ENCODE measurements at places on chromosomes 12 and 14.
A peak's percentile ranks its signal among the peaks of the same experiment; 100 is the strongest.

DNA sequence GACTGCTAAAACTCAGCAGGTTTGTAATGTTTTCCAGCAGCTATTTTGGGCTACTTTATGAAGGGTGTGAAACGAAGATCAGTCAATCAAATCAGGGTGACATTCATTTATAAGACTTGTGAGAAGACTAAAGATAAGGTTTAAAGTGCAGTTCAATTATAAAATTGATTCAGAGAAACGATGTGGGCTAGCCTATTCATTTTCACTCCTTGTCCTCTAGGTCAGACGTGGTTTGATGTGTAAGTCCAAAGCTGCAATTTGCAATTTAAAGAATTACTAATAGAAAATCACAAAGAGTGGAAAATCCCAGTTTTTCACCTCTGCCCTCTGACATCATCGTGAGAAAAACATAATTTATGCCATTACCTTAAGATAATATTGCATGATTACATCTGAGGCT lies 243.5 kb upstream of the NOVA1 start:
- no peak for DNase-seq

- no peak for DNase-seq
Observed at GRCh38 chr12:101670007-101670671, 27.3 kb upstream of the CHPT1 start.

- no peak for DNase-seq
Observed at GRCh38 chr14:65010211-65010931, 23.7 kb downstream of the FNTB start.

DNA sequence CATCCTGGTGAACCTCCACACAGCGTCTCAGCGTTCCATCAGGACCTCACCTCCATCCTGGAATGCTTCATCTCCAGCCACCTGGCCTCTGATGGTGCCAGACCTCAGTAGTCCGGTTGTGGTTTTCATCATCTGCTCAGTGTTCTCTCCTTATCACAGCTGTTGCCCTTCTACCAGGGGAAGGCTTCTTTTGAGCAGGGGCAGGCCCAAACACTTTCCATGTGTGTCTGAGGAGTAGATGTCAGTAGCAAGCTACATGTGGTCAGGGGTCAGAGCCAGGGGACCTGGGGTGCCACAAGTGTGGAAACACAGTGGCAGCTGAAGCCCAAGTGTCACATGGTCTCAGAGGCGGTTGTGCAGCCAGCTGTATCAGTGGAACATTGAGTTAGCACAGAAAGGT lies 30.2 kb upstream of the FGD4 start:
- DNase-seq = no peak

DNA sequence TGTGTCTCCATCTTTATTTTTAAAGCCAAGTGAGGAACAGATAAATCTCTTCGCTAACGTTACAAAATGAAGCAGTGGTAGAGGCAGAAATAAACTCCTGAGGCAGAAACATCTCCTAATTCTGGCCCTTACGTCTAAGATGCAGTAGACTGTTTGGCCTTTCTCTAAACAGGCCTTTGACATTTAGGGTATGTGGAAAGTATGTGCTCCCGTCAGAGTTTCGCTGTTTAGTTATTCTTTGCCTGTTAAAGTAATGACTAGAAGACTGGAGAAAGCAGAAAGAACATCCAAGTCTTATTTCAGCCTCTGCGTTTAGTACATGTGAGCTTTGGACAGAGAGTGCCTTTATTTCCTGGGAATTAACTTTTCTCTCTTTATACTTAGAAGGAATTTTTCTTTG lies 216.6 kb downstream of the RAD51B start:
- no peak for DNase-seq

DNA sequence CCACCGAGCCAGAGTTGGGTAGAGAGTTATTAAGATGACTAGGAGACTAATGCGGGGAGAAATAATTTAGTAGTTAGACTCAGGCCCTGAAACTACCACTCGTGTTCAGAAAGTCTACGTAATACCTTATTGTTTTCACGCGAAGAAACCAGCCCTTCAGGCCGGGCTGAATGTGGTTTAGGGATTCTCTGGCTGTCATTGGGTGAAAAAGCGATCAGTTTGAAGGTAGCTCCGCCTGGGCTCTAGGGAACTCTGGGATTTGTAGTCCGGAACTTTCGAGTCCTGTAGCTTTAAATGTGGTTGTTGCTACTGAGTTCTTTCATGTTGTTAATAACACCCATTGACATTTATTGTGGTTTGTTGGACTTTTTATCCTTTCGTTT lies 549 bp upstream of the WDR89 start:
- DNase-seq = peak; percentile 96

GRCh38 chr14:52442602-52443001 lies 109.7 kb downstream of the TXNDC16 start:
- no peak for DNase-seq

DNA sequence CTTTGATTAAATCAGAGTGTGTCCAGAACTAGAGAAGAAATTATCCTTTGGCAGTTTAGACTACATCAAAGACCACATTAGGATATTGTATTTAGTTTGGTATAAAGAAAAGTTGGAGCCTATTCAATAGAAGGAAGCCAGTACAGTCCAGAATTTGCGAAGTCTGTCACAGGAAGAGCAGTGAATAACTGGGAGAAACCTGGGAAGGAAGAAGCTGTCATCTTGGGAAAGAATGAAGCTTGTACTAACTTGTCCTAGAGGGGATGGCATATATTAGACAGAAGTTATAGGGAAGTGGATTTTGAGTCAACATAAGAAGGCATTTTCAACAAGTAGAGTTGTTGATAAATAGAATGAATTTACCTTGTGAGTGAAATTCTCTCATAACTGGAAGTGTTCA lies 386.7 kb downstream of the LRIG3 start:
- DNase-seq = no peak

DNA sequence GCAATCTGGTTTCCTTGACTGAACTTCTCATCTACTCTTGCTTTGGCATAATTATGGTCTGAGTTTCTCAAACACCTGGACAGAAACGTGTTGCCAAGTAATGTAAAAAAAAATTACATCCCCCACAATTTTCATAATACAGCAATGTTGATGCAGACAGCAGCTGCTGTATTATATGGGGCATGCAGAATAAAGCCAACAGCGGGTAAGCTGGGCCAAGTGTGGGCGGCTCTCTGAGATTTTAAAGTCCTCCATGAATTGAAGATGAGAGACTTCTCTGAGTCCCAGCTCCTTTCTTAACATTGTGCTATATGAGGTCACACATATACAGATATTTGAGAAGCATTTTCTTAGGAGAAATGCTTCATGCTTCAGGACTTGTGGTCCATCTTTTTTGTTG lies 881.2 kb downstream of the GALC start:
- DNase-seq = no peak

GRCh38 chr14:35940291-35940690 lies 114.2 kb downstream of the BRMS1L start:
- DNase-seq = no peak

DNA sequence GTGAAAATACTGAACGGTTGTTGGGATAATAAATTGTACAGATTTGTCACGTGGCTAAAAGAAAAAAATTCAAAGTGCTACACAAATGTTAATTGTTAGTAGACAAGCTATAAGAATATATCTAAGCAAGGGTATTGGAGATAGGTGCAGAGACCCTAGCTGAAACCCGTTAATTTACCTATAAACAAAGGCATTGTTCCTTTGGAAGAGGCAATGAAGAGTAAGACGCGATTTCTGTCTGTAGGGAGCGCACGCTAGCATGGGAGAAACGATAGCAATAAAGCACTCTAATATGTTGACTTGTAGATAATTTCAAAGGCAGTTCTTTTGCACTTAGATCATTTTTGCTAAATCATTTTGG lies 565 bp downstream of the CCDC77 start:
- no peak for DNase-seq

DNA sequence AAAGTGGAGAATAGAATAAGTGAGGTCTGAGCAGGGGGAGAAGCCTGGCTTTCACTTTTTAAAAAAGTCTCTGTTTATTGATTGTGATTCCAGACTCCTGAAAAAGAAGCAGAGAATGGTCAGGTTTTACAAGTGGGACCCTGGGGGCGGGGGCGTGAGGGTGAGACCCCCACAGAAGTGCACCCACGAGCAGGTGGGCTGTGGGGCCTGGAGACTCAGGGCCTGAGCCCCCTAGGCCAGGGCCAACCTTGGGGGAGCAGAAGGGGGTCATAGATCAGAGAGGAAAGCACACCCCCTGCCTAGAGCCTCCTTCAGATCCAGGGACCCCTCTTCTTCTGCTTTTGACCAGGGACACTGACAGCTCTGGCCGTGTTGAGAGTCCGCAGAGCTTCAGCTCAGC lies 180.3 kb downstream of the ADGRD1 start:
- DNase-seq = no peak

GRCh38 chr12:130357241-130357640 lies 19.6 kb downstream of the PIWIL1 start:
- DNase-seq = no peak

- no peak for DNase-seq
Observed at GRCh38 chr12:106138633-106139421, at the start of gene NUAK1. Gene NUAK1 (minus strand): TSS chr12:106138954. CDS start chr12:106138653, 301 bp downstream.

DNA sequence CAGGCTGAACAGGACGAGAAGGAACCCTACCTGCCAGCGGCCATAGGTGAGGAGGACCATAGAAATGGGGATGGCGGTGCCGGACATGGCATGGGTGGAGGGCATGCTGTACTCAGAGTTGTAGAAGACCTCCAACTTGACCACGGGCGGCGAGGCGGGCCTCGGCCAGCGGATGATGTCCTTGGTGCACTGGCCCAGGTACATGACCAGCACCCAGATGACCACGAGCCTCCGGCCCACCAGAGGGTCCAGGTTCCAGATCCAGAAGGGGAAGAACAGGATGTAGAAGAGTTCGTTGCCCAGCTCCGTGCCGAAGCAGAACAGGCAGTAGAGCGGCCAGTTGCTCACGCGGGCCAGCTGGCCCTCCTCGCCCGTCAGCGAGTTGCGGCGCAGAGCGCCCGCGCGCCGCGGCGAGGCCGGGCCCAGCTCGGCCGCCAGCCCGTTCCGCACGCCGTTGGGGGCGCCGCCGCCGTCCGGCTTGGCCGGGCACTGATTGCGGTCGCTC lies 582 bp downstream of the SGPP1 start:
- peak; percentile 44 for DNase-seq

DNA sequence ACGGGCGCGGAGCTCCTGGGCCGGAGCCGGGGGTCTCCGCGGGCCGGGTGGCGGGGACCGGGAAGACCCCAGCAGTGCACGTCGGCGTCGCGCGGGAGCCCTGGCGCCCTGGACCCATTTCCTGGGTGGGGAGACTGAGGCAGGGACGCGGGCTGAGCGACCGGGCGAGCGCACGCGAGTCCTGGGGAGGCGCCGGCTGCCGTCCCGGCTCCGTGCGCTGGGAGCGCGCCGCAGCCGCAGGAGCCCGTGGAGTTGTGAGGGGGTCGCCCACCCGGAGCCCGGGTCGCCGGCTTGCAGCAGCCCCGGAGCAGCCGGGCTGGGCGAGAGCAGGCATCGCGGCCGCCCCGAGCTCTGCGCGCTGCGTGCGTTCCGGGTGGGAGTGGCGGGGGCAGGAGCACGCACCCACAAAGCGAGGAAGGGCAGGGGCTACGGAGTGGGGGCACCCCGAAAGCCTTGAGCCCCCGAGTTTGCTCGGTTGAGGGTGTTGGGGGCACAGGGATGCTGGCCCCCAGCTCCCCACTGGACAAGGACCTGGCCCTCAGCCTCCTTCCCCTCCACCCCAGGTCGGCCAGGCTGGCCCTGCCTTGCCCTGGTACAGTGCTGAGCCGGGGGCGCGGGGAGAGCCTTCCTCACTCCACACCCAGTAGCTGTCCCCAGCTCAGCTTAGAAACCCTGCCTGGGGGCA lies 620 bp downstream of the MMP17 start:
- no peak for DNase-seq

DNA sequence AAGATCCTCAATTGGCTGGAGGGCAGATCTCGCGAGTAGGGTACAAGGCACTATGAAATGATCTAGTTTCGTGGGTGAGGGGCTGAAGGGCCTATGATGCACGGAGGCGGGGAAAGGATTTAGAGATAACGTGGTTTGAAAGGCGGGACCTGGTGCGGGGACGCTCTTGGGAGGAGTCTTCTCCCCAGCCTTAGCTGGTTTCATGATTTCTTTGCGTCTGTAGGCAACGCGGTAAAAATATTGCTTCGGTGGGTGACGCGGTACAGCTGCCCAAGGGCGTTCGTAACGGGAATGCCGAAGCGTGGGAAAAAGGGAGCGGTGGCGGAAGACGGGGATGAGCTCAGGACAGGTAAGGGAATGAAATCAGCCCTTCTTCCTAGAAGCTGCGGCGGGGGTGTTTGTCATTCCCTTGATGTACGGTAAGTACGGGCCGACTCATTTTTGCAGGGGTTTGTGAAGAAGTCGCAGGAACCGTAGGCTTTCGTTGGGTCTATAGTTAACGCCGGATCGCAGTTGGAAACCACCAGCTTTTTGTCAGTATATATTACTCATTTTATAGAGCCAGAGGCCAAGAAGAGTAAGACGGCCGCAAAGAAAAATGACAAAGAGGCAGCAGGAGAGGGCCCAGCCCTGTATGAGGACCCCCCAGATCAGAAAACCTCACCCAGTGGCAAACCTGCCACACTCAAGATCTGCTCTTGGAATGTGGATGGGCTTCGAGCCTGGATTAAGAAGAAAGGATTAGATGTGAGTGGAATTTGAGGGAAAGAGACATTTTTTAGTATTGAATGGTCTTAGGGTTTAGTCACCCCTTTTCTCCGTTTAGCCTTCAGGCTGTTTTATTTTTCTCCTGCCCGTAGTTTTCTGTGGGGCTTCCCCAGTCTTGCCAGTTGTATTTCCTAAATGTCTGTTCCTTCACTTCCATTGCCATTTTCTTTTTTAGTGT lies 602 bp downstream of the APEX1 start:
- peak; percentile 76 for DNase-seq

DNA sequence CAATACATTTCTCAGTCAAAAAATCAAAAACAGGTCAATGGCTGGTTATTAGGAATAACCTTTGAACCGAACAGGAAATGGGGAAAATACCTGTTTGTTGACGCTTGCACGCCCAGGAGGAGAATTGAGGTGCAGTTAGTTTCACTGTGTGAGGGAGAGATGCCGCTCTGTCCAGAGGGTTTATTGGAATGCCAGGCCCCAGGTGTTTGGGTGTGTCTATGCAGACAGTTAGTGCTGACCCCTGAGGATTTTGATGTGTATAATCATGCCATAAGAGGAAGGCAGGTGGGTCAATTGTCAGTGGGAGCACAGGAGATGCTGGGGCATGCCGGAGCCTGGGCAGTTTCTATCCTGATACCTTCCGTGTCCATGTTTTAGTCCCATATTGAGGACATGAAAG lies 100.8 kb upstream of the DIO3 start:
- DNase-seq = no peak

DNA sequence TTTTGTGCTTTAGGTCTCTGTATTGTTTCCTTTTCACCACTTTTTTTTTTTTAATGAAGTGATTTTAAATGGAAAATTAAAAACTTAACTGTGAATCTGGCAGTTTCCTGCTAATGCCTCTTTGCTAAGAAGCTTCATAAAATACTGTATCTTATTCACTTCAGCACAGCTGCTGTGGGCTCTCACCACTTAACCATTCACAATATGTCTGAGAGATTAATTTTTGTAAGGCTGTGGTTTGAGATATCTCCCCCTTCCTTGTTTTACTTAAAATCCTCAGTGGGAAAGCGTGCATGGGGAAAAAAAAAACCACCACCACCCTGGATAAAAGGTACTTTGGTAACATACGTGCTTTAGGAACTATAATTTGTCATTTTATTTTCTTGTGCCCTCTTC lies 115.9 kb downstream of the ETV6 start:
- no peak for DNase-seq

- no peak for DNase-seq
Observed at GRCh38 chr12:49626169-49626835, 2.9 kb downstream of the PRPF40B start.

Measured in SW 1271 (cell line).